ENCODE measurements at places on chromosomes 3 and 15.

DNA sequence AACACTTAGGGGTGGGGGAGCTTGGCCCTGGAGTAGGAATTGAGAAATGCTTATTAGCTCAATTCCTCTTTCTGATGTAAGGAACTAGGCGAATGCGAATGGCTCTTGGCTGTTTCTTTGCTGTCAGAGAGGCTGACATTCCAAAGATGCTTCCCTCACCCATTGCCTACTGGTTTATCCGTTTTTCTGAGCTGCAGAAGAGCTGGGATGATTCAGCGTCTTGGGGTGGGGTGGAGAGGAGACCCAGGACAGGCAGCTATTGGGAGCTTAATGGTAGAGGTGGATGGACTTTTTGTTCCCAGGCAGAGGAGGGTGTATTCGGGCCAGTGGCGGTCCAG, 9.8 kb downstream of the PLEKHO2 start:
- no peak for DNase-seq

DNA sequence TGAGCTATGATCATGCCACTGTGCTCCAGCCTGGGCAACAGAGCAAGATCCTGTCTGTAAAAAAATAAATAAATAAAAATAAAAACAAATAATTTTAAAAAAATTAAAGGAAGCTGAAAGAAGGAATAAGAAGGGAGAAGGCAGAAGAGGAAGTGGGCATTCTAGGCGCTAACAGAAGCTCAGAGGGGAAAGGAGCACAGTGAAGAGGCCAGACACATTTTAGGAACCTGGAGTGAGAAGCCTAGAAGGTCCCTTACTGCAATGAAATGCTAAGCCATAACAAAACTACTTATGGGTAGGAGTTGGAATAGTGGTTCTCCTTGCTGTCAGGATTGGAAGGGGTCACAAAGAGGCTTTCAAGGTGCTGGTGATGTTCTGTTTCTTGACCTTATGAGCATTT, 64.0 kb downstream of the ITGB5 start:
- no peak for DNase-seq

DNA sequence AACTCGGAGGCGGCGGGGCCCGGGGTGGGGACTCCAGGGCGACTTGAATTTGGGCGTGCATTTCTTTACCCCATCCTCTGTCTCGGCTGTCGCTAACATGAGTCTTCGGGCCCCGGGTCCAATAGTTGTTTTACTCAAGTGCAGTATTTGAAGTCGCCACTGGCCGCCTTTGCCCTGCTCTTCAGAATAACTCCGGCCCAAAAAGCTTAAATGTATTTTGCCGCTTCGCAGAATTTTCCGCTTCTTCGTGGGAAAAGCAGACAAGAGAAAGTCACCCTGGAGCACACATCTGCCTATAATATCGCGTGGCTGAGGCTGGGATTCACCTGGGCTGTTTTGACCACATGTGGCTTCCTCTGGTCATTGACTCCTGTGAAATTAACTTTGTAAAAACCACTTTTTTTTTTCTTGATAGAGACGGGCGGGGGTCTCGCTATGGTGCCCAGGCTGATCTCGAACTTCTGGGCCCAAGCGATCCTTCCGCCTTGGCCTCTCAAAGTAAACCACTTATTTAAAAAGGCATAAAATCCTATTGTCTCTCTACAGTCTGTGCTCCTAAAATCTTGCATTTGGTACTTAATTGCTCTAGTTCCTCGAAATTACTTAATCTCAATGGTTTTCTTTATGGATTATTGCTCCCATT, 676 bp downstream of the CNOT10 start:
- DNase-seq: no peak

- DNase-seq: no peak
These were observed 319 bp downstream of the LNP1 start for GRCh38 chr3:100401674-100402041.

DNA sequence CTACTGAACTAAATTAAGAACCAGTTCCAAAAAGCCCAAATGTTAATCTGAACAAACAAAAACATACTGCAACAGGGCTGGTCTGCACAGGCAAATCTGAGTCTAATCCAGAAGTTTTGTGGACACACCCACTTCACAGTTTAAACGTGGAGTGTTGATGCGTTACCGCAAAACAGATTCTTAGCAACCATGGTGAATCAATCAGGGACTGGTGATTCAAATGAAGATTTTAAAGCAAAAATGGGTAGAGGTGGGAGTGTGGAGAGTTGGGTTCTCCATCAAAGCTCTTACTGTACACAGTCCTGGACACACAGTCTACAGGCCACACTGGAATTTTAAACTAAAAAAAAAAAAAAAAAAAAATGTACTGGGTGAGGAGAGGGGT, 5.2 kb downstream of the ANXA2 start:
- DNase-seq: no peak
